ENCODE measurements at places on chromosomes 12 and 14. TPM values are rescaled to one million over a fixed set of nuclear protein-coding genes. Genes with fewer than 3 reads are reported as not detected.

GRCh38 chr12:59036973-59037762, 116.9 kb upstream of the LRIG3 start:
- DNase-seq = no peak

GRCh38 chr14:75822522-75823141, 159.2 kb downstream of the TGFB3 start:
- DNase-seq = no peak

Gene MYBPC1
- total RNA-seq = 7.3 TPM

Gene GLT8D2
- total RNA-seq = 8.8 TPM

DNA sequence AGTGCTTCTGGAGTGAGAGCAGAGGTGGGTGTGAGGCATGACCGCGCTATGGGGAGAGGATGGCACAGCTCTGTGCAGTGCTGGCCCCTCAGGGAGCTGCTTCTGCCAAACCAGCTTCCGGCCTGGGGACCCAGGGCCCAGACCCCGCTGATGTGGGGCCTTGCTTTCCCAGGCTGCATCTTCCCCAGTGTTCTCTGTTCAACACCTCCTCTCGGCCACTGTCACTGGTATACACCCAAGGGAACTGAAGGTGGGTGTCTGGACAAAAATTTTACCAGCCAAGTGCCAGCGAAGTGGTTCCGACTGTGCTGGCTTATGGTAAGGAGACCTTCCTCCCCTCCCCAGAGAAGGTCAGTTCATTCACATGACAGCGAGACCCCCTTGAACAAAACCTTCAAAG, 179.1 kb downstream of the AACS start:
- DNase-seq = no peak

Gene DNAJC22
- total RNA-seq = not detected

DNA sequence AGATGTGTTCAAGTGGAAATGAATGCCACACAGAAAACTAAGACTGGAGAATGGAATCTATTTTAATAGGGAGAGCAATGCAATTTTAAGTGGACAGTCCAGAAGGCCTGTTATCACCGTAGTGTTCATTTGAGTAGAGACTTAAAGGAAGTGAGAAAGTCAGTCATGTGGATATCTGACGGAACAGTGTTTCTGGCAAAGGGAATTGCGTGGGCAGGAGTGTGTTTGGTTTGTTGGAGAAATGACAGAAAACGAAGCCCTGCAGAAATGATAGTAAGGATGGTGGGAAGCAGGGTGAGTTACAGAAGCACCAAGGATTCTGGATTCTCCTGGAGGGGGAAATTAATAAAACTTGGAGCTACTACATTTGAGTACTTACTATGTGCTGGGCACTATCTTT, 776.6 kb downstream of the MED13L start:
- DNase-seq = no peak

Gene TAS2R42
- total RNA-seq = not detected

Gene ACOT4
- total RNA-seq = 0.97 TPM

DNA sequence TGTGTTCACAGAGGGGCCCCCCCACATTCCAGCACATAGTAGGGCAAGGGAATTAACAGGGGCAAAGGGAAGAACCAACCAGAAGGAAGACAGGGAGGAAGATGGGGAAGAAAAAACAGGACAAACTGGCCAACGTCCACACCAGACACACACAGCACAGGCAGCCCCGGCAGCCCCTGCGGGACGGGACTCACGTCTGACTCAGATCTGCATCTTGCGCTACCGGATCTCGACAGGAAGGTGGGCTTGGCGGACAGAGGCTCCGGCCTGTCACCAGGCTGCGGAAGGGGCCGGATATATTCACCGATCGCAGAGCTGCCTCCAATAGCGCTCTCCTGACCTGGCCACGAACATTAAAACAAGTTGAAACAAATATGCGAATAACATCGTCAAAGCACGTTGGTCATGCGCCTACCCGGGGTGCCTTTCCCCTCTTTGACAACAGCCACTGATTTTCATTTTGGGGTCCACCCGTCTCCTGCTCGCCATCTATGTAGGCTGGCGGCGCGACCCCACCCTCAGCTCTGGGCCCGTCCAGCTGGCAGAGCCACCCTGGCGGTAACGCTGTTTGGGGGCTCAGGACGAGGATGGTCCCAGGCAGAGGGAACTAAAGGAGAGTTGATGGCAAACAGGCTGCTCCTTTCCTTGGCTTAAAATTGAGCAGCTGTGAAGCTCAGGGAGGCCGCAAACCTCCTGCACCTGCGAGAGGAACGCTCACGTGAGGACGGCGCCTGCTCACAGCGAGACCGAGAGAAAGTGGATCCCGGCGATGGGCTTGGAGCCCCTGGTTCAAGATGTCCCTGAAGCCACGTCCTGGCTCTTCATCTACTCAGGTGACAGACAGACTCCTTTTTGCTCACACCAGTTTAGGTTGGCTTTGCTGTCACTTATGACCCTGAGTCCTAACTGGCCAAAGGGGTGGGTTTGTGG, 113.6 kb downstream of the PIWIL1 start:
- no peak for DNase-seq

- DNase-seq = peak; percentile 49
Observed at GRCh38 chr14:64755781-64756221, 51.6 kb downstream of the PLEKHG3 start.

Gene TUBA1C
- 86.2 TPM for total RNA-seq

DNA sequence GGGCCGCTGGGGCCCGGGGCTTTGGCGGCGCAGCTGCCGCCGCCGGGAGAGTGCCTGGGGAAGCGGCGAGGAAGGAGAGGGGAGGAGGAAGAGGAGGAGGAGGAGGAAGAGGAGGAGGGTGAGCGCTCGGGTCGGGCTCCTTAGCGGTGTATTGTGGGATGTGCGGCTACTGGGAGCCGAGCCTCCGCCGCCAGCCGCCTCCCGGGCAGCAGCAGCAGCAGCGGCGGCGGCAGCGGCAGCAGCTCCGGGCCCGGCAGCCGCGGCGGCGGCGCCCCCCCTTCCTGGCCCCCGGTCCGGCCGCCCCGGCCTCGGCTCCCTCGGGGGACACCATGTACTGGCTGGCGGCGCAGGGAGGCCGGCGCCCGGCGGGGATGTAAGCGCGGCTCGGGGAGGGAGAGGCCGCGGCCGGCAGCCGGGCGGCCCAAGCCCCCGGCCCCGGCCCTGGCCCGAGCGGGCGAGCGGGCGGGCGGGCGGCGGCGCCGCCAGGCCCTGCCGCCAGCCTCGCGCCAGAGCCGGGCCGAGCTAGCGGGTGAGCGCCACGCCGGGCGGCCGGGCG, at the start of gene SETD1B:
TSS of gene SETD1B (plus strand) at position 149 of the 556 bp plus-strand sequence. CDS start 729 bp downstream, outside the sequence.
- DNase-seq = peak; percentile 87

- DNase-seq = peak; percentile 57
Observed at GRCh38 chr12:143964-144649, 69.8 kb downstream of the SLC6A12 start.

- no peak for DNase-seq
Observed at GRCh38 chr14:103142026-103142425, 18.8 kb downstream of the TNFAIP2 start.

GRCh38 chr14:91113829-91114078, at the start of gene DGLUCY:
Gene DGLUCY (plus strand): TSS chr14:91114073. CDS start chr14:91160295, 46,222 bp downstream.
- peak; percentile 91 for DNase-seq

DNA sequence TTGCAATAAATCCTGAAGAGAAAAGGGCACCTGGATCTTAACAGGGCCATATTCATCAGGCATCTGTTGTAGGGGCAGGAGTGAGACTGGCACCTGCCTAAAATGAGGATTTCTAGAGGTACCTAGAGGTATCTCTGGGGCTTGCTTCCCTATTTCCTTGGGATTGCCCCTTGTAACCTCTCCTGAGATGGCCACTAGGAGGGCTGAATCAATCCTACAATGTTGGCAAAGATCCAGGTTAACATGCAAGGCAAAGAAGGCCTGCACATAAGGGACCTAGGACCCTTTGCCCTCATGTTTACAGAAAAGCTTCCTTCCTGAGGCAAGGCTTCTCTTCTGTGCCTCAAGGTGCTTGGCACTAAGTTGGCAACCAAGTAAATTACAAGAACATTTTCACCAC, 25.8 kb upstream of the CLEC4E start:
- no peak for DNase-seq

Gene CLEC14A
- total RNA-seq = 32.0 TPM

DNA sequence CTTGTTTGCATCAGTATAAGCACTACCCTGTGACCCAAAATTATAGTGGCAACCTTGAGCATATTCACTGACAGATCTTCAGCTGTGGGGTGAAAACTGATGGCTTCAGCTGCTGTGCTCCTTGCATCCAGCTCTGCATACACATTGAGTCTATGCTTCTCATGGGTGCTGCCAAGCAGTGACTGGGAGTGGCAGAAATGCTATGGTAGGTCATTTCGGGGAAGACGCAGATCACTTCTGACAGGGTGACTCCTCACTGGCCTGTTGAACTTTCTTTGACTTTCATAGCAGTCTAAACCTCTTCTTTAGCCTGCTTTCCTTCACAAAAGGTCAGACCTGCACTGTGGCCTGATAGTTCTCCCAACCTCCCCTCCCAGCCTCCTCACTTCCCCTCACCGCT, 5.6 kb upstream of the ALDH1L2 start:
- no peak for DNase-seq

Gene MRPL52
- 110 TPM for total RNA-seq

DNA sequence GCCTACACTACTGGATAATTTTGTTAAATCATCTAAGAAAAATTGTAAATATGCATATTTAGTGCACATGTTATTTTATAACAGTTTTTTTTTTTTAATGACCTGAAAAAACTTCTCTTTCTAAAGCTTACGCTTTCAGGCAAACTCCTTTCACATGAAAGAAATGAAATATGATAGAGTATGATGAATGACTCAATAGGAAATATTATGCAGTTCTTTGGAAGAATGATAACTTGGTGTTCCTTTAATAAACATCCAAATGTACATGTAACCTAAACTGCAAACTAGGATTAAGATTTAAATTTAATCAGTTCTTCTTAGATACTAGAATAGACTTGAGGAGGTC, 136.6 kb downstream of the FGD4 start:
- no peak for DNase-seq

DNA sequence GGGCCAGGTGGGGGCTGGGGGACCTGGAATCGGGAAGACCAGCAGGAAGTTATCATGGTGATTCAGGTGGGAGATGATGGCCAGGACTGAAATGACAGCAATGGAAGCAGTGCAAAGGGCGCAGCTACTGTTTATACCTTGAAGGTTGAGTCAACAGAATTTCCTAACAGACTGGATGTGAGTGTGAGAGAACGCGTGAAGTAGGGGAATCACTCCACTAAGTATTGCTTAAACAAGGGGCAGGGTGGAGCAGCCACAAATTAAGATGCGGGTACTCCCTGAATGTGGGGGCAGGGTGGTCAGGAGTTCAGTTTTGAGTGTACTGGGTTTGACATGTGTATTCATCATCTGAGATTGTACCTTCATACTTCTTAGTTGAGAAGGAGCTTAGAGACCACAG, 45.1 kb downstream of the MYF5 start:
- DNase-seq = no peak

All from Right ventricle myocardium inferior (tissue), 1 donor.